Fibroblast of pulmonary artery (primary cell): ENCODE measurements at places on chromosomes 6 and 20.

GRCh38 chr6:106973018-106973835 lies 1.3 kb downstream of the CD24 start:
- no peak for DNase-seq

DNA sequence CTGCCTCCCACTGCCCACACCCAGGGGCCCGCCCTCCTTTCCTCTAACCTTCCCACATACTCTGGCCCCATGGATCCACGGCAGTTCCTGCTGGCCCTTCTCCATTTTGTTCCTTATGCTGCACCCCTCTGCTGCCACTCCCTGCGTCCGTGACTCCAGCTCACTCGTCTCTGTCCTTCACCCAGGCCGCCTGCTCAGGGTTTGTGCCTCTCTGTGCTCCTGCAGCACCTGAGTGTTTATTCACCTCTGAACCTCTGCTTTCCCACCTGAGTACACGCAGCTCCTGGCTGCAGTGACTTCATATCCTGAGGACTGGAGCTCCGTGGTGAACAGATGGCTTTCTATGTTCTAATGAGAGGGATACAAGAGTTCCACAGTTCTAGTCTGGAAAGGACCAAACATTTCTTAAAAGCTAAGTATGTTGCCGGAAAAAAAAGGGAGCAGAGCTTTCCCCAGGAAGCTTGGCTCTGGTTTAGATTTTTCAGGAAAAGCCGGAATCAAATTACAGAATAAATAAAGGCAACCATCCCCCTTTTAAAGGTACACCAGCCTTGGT lies 1.5 kb upstream of the GNRH2 start:
- peak; percentile 28 for DNase-seq

GRCh38 chr6:24481449-24481848 lies 7.9 kb downstream of the GPLD1 start:
- no peak for DNase-seq

- DNase-seq, result no peak
These were observed 17.3 kb downstream of the NCOA7 start for GRCh38 chr6:125808060-125808459.

GRCh38 chr6:156395276-156395675 lies 381.9 kb upstream of the ARID1B start:
- DNase-seq, result no peak

DNA sequence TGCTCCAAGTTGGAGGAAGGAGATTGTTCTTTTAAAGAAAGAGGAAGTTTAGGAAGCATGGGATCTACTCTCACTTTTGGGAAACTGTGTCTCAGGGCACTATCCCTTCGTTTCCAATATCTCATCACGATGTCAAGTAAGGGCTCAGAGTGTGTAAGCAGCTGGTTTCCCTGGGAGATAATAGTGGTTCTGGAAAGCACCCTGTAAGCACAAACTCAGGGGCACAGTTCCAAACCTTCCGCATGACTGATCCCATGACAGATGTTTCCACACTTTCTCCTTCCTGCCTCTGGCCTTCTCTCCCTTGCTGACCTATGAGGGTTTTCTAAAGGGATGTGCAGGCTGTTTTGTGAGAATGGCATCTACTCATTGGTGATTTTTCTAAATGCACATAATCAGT lies 33.9 kb downstream of the ADTRP start:
- DNase-seq, result peak; percentile 95

GRCh38 chr6:95119927-95120326 lies 457.4 kb upstream of the MANEA start:
- DNase-seq, result no peak

DNA sequence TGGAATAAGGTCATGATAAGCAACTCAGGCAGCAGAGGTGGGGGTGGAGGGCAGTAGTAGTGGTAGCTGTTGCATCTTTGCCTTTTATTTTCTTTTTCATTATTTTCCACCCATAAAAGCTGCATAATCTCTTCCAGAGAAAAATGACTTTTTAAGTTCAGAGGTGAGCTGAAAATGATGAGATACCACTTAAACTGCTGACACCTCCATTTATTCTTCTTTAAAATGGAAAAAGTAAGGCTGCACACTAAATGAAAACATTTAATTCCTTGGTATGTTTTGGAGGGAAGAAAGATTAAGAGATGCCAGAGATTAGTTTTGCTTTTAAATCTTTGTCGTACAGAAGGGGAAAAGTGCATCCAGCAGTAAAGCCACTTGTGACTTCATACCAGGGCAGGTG lies 97.2 kb downstream of the ADTRP start:
- no peak for DNase-seq

DNA sequence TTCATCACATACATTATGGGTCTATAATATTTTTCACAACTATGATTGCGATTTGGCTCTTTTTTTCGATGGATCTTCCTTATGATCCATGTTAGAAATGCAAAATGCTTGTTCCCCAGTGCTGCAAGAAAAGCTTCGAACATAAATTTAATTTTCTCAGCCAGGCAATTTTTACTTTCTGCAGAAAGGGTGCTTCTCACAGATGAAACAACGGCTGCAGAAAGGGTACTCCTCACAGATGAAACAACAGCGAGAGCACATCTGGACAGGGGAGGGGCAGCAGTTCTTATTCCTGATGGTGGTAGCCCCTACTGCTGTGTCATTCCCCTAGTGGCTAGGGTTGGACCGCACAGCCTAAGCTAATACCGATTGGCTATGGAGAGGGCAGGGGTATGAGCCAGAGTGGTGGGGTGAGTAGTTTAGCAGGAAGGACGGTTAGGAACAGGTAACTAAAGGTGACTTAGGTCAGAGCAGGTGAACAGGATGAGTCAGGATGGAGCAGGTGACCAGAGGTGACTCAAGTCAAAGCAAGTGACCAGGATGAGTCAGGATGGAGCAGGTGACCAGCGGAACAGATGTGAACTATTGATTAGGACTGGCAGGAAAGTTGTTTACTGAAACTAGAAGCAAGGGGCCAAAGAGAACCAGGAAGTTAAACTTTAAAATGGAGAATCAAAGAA lies 13.4 kb upstream of the TREML4 start:
- DNase-seq, result no peak

- DNase-seq, result peak; percentile 39
These were observed 257.1 kb downstream of the BCKDHB start for GRCh38 chr6:80363501-80364122.

GRCh38 chr20:688809-689212 lies 13.2 kb upstream of the SCRT2 start:
- no peak for DNase-seq

GRCh38 chr6:89154131-89154530 lies 8.3 kb downstream of the PM20D2 start:
- DNase-seq, result no peak

- no peak for DNase-seq
These were observed 142.2 kb upstream of the SAMD5 start for GRCh38 chr6:147366290-147366689.

GRCh38 chr6:135054226-135054568 lies 425 bp downstream of the HBS1L start:
- DNase-seq, result peak; percentile 14

DNA sequence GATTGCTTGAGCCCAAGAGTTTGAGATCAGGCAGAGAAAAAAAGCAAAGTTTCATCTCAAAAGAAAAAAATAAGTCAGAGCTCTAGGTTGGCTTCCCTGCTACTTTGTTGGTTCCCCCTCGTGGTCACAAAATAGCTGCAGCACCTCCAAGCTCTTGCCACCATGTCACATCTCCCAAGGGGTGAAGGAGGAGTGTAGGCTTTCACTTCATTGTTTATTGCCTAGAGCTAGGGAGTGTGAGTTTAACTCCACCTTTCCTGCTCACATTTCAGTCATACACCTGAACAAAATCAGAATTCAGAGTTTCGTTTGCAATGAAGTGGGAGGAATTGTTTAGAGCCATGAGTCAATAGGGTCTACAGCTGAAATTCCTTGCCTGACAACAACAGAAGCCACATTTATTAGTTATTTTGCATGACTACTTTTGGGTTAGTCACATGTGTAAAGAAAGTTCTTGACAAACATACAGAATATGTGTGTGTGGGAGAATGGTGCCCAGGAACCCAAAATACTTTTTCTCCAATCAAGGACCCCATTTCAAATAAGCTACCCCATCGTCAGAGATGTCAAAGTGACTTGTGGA lies 56.2 kb upstream of the UFL1 start:
- no peak for DNase-seq

GRCh38 chr6:15744818-15745402 lies 82.1 kb upstream of the DTNBP1 start:
- DNase-seq, result no peak

DNA sequence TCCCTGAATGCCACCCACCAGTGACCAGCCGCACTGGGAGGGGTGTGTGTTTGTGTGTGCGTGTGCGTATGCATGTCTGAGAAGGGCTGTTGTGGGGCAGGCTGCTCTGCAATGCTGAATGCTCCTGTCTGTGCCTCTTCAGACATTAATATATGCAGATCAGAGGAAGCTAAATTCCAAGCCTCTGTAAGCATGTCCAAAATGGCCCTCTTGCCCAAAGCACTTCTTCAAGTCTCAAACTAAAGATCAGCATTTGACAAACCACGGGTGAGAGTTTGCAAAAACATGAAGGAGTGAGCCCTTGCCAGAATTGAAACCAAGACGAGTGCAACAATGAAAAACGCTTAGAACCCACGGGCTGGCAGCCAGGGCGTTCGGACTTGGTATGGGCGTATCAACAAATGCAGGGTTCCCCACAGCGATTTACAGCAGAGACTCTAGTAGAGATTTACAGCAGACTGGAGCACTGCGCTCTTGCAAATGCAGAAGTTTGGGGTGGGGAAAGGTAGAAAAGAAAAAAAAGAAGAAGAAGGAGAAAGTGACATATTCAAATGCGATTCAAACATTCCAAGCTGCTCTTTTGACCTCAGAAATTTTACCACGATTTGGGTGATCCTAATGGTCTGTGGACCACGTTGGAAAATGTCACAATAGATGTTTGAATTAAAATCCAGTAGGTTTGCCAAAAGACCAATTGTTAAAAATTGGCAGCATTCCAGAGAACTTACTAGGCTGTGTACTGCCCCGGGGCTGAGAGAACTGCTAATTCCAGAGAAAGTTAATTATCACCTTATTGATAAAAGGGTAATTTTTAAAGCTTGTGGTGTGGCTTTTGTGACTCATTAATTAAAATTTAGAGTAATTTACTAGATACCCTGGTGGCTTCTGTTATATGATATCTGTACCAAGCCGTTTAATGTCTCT lies 3.5 kb downstream of the SCML4 start:
- peak; percentile 37 for DNase-seq
